ENCODE measurements at places on chromosomes 5 and 9.
A peak's percentile ranks its signal among the peaks of the same experiment; 100 is the strongest.

DNA sequence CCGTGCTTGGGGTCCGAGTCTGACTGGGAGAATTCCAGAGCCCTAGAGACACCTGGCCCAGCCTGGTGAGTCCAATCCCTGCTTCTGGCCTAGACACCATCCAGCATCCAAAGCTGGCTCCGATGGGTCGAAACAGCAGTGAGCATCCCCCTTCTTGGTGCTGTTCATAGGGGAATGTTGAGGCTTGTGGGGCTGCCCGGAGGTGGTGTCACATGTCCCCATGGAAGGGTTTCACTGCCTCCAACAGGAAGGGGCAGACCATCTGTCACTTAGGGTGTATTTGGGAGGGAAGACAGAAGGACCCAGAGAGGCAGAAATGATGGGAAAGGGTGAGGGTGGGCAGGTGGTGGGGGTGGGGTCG, 13.9 kb downstream of the C9orf50 start:
- no peak for DNase-seq

GRCh38 chr5:39515881-39516280, 91.1 kb upstream of the DAB2 start:
- DNase-seq, result no peak

DNA sequence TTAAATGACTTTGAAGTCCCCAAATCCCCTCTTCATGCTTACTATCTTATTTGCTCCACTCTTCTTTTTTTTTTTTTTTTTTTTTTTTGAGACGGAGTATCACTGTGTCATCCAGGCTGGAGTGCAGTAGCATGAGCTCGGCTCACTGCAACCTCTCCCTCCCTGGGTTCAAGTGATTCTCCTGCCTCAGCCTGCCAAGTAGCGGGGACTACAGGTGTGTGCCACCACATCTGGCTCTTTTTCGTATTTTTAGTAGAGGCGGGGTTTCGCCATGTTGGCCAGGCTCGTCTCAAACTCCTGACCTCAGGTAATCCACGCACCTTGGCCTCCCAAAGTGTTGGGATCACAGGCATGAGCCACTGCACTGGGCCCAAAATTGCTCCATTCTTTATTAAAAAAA, 51.0 kb downstream of the ST8SIA4 start:
- no peak for DNase-seq

GRCh38 chr9:100555471-100555870, 22.4 kb upstream of the CAVIN4 start:
- no peak for DNase-seq

GRCh38 chr9:90991953-90992352, 190.3 kb downstream of the SYK start:
- DNase-seq, result no peak

DNA sequence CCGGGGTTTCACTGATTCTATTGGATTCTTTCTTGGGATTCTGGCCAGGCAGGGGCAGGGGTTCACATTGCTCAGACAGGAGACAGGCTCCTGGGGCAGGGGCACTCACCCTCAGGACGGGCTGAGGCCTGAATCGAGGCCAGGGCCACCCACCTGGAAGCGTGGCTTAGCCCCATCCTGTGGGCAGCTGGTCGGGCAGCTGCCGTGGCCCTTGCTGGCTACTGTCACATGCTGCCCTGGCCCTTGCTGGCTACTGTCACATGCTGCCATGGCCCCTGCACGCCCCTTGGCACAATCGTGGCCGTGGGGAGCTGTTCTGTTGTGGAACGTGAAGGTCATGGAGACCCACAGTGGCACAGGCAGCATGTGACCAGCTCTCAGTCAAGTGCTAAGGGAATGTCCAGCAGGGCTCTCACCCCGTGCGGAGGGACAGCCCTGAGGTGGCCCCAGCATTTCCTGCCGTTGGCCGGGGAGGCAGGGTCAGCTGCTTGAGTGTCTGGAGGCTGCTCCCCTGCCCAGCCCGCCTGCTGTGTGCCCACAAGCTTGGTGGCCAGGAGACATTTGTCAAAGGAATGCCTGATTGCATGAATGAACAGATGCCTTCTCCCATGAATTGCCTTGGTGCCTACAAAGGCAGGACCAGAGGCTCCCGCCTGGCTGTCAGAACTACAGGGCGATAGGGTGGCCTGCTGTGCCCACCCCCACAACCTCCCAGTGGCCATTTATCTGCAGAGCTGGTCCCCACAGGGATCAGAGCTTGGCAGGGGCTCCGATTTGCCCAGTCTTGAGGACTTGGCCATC, 16.9 kb upstream of the TMEM250 start:
- no peak for DNase-seq

DNA sequence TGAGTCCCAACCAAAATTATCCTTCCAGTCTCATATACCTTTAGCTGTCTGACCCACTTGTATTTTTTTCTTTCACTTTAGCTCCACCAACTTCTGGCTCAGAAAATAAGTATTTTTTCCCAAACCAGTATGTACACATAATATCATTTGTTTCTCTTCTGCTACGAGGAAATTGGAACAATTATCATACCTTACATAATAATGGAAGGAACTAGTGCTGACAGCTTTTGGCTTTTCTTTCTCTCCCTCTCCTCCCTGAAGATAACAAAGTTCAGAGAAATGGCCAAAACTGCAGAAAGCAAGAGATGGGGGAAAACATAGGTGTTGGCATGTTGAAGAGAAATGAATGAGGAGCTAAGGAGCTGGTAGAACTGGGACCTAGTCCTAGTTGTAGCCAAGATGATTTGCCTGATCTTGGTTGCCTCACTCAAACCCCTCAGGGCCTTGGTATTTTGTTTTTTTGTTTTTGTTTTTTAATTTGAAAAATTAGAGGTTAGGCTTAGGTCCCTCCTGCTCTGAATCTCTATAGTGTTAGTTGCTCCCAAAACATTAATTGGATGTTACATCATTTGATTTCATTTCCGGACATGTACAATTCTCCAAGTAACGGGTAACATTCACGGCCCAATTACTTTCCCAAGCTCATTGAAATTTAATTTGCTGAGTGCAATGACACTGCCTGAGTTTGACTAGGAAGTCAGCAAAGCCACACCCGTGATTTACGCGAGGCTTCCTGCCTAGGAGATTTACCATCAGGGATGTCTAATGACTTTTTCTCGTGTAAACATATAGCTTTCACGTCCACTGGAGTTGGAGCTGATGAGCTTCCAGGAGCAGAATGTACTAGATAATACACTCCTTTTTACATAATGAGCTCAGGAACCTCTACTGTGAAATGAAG, 291.6 kb downstream of the TLE1 start:
- DNase-seq, result no peak

DNA sequence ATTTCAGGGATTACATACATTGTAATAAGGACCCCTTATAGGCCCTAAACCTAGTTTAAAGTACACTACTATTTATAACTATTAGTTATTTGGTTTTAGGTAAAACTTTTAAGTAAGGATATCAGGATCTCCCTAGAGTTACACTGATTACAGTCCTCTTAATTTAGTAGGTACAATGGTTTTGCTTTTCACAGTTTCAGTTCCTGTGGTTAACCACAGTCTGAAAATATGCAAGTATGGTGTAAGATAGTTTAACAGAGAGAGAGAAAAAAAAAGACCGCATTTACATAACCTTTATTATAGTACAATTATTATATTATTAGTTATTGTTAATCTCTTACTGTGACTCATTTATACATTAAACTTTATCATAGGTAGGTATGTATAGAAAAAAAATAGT, 725.3 kb upstream of the PTPRD start:
- DNase-seq, result no peak

DNA sequence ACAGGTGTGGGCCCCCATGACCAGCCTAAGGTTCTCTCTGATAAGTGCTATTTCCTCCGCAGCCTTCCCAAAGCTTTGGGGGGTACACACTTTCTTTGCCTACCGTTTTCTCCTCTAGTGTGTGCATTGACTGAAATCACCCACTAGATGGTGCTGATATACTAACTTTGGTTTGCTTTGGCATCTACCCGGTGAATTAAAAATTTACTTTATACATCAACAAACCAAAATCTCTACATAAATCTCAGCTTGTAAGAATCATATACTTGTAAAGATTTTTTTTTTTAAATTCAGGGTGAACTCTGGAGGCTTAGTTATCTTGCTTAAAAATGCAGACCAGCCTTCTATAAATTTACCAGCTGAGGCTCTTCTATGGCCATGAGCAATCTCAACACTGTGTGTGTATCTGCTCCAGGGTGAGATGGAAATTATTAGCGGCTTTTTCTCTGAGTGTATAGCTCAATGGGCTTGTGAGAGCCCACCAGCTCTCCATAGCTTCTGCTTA, 475.7 kb upstream of the TNC start:
- peak; percentile 15 for DNase-seq

DNA sequence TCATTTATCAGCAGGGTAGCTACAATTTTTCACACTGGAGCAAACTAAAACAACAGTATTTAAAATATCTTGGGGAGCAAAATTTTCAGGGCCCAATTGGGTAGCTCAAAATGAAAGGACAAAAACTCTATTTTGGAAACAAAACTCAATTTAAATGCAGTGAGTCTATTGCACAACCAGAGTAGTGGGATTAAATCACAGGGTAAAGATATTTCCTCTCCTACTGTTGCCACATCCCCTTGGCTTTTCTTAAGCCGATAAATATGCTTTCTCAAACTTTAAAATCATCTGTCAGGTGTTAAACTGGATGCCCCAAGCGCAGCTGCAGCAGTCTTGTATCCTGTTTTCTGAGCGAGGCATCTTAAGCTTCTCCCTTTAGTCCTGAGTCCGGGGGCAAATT, 1474.3 kb upstream of the CDH9 start:
- DNase-seq, result no peak

DNA sequence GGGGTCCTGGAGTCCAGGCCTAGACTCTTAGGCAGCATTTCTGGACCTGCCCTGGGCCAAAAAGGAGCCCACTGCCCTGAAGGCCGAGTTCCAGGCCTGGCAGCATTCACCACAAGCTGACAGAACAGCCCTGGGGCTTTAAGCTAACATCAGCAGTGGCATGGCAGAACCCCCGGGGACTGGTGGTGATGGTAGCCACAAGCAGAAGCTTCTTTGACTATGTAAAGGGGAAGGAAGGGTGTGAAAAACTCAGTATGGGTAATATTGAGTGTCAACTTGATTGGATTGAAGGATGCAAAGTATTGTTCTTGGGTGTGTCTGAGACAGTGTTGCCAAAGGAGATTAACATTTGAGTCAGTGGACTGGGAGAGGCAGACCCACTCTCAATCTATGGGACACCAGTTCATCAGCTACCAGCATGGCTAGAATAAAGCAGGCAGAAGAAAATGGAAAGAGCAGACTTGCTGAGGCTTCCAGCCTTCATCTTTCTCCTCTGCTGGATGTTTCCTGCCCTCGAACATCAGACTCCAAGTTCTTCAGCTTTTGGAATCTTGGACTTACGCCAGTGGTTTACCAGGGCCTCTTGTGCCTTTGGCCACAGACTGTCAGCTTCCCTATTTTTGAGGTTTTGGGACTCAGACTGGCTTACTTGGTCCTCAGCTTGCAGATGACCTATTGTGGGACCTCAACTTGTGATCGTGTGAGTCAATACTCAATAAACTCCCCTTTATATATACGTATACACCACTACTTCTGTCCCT, 661.0 kb upstream of the C9orf72 start:
- DNase-seq, result no peak

GRCh38 chr9:110536822-110537221, 42.7 kb downstream of the SVEP1 start:
- no peak for DNase-seq

- DNase-seq, result no peak
These were observed 53.8 kb downstream of the HCN1 start for GRCh38 chr5:45642370-45642769.

DNA sequence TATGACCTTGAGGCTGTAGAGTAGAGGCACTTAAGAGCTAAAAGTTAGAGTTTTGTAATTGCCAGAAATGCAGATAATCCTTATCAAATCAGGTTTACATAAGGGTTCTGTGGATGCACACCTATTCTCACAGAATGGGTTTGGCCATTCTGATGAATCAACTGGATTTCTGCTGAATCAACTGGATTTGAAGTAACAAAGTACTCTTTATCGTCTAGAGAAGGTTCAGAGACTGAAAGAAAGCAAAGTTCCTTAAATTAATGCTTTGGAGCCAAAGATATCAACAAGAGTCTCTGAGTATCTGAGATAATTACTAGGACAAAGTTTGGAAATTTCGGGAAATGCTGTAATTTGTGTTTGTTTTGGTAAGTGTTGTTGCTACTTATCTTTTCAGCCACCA, 669.6 kb upstream of the ZNF608 start:
- no peak for DNase-seq

- no peak for DNase-seq
These were observed 144.3 kb downstream of the EFNA5 start for GRCh38 chr5:107526270-107526937.

- DNase-seq, result no peak
These were observed 45.3 kb downstream of the COL5A1 start for GRCh38 chr9:134686896-134687295.

DNA sequence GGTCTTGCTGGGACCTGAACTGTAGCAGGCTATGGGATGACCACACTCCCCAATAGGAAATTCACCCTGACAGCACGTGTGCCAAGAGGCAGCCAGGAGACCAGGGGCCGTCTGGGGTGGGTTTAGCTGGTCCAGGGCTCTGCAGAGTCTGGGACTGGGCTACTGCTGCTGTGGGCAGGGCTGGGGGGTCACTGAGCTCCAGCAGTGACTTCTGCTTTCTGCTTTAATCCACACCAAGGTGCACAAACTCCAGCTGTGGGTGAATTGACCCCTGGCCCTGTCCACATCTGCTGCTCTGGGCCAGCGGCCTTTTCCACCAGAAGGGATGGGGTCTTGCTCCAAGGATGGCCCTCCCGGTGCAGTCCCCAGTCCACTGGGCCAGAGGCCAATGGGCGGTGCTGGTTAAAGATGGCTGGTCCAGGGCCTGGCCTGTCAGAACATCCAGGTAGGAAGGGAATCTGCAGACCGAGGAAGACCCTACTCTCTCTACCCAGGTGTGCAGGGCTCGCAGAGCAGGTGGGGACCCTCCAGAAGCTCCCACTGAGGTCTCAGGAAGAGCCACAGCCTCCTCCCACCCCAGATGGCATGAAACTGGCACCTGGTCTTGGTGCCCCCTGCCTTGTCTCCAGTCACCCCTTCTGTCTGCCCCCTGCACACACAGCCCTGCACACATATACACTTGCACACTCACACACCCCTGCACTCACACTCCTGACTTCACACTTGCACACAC, 28.0 kb downstream of the GLT6D1 start:
- DNase-seq, result no peak

- DNase-seq, result no peak
These were observed 117.5 kb downstream of the COL5A1 start for GRCh38 chr9:134758949-134759607.

DNA sequence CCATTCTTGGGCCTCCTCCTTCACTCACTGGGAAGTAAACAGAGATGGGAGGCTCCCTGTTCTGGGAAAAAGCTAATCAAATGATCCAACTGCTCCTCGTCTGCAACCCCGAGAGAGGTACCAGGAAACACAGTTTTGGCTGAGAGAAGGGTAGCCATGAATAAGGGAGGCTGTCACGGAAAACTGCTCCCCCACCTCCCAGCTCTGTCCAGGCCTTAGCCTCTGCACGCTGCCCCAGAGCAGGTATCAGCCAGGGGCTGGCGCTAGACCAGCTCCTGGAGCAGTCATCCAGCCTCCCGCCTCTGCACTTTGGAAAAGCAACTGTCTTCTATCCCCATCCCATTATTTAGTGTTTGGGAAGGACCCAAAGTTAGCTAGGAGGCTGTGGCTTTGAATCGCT, 266.1 kb downstream of the NDUFS4 start:
- DNase-seq, result no peak

GRCh38 chr5:76705574-76705973, 10.4 kb upstream of the F2R start:
- DNase-seq, result no peak

GRCh38 chr5:92749943-92750342, 831.1 kb downstream of the NR2F1-AS1 start:
- DNase-seq, result no peak

Measured in SHP77 (cell line).